ENCODE measurements at places on chromosomes 4 and X.

GRCh38 chr4:89161841-89162240 is 50.5 kb downstream of the TIGD2 start:
- DNase-seq, result no peak

DNA sequence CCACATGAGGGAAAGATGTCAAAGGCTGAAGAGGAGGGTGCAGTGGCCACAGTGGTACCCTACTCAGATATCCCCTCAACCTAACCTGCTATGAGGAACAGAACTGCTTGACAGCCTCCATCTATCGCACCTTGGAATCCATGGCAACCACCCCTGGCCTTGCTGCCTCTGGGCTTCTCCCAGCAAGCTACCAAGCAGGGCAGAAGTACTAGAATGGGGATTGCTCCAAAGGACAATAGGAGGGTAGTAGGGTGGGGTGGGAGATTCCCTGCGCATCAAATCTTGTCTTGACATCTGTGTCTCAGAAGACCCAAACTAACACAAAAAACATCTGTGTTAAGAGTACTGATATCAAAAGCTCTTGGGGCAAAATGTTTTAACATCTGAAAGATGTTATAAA is 118.2 kb downstream of the FBXW7 start:
- DNase-seq, result no peak

- no peak for DNase-seq
Measured at GRCh38 chr4:176583278-176583677, 209.4 kb downstream of the VEGFC start.

DNA sequence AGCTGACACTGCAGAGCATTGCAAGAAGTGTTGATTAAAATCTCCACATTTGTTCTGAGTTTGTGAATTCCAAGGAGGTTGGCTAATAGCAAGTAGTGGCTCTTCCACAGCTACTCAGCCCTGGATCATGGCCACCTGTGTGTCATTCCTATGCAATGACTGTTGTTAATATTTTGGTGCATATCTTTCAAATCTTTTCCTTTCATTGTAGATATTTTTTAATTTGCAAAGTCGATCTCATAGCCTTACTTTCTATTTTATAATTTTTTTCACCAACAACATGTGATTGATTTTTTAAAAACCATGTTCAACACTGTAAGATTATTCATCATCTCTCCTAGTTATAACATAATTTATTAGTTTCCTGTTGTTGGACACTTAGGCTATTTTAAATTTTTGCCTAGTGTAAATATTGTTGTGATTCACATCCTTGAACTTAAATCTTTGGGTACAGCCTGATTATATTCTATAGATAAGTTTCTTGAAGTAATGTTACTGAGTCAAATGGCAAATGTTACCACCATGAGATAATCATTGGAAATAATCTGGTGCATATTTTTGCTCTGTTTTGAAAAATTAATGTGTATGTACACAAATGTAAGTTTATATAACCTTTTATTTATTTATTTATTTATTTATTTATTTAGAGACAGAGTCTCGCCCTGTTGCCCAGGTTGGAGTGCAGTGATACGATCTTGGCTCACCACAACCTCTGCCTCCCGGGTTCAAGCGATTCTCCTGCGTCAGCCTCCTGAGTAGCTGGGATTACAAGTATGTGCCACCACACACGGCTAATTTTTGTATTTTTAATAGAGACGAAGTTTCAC is 17.1 kb upstream of the ARHGAP10 start:
- DNase-seq, result no peak

DNA sequence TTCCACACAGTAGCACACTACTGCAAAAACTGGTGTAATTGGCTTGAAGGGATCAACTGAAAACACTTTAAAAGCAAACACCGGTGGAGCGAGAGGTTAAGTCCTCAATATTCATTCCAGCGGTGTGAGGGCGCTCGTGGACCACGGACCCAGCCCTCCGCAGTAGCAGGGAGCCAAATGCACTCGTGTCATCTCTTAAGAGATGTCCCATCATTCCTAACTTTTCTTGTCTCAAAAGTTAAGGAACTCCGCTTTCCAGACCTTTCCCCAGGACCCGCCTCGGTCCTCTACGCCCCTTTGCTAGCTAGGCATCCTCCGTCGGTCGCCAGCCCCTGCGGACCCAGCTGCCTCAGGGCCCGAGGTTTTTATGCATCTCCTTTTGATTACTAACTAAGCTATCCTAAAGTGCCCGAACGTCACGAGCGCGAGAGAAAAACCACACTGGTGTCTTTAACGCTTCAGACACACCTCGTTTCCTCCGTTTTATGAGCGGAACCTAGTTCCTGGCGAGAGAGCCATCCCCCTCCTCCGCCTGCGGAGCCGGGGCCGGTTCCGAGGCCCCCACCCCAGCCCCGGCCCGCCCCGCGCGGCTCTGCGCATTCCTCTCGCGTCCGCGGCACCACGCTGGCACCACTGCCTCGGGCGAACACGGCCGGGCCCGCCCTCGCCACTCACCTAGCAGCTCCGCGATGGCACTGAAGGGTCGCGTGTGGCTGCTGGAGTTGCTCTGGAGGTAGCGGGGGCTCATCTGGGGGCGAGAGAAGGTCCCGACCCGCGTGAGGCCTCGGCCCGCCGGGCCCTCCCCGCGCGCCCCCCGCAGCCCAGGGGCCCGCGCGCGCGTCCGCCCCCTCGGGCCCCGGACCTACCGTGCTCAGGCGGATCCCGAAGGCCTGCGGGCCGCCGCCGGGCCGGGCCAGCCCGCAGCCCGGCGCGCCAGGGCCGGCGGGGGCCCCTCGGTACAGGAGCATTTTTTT is 723 bp downstream of the MORC4 start:
- no peak for DNase-seq

DNA sequence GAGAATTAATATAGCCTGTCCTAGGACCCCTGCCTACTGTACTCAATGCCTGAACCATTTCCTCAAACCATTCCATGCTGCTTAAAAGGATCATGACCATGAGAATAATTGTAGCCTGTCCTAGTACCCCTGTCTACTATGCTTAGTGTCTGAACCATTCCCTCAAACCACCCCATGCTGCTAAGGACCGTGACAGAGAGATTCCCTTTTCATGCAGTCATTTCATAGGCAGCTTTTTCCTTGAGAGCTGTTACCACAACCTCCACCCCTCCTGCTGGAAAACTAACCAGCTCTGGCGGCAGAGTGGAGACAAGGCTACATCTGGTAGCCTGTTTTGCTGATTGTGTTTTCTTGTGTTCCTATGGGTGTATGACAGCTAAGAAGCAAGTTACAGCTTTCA is 174.9 kb upstream of the SMARCAD1 start:
- no peak for DNase-seq

- no peak for DNase-seq
Measured at GRCh38 chr4:36747277-36748129, 466.1 kb downstream of the DTHD1 start.

- DNase-seq, result no peak
Measured at GRCh38 chr4:15235135-15235534, 192.7 kb upstream of the C1QTNF7 start.

- no peak for DNase-seq
Measured at GRCh38 chr4:67126570-67126969, 418.7 kb downstream of the CENPC start.

DNA sequence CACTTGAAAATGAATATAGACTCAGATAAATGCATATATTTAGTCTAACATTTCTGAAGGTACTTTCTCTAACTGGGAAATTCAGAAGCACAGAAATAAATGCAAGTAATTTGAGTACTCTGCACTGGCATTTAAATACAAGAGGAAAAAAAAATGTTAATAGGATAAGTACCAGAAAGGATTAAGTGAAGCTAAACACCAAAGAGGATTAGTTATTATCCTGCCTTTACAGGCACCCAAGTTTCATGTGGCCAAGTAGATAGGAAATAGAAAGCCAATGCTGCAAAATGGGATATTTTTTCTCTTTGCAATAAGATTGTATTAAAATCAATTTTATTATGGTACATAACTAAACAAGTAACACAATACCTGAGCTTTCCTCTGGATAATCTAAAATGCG is 762.5 kb downstream of the PCDH7 start:
- DNase-seq, result no peak

DNA sequence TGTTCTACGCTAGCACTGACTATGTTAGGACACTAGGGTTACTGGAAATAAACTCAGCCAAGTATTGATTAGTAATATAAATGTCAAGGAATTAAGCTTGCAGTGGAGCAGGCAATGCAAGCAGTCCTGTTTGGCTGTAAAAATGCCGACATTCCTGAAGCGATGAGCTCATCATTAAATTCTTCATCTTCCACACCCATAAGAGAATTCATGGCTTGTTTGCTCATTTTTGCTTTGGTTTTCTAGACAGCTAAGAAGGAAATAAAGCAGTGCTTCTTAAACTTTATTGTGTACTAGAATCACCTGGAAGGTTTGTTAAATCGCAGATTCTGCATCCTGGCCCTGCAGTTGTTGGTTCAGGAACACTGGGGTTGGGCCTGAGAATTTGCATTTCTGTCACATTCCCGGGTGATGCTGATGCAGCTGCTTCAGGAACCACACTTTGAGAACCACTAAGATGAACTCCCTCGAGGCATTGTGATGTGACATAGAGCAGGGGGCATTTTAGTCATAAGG is 17.8 kb downstream of the ANXA3 start:
- DNase-seq, result no peak

GRCh38 chr4:75876218-75876617 is 26.0 kb downstream of the PPEF2 start:
- no peak for DNase-seq

GRCh38 chr4:132108784-132109183 is 1040.3 kb upstream of the PCDH10 start:
- no peak for DNase-seq

DNA sequence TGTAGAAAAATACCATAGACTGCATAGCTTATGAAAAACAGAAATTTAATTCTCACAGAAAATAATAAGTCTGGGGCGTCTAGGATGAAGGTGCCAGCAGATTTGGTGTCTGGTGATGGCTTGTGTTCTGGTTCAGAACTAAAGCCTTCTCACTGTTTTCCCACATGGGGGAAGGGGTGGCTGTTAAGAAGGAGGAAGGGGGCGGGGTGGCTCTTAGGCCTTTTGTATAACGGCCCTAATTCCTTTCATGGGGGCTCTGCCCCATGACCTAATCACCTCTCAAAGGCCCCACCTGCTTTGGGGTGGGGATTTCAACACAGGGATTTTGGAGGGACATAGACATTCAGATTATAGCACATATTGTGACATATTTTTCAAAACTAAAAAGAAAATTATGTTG is 173.2 kb upstream of the TECRL start:
- DNase-seq, result no peak

DNA sequence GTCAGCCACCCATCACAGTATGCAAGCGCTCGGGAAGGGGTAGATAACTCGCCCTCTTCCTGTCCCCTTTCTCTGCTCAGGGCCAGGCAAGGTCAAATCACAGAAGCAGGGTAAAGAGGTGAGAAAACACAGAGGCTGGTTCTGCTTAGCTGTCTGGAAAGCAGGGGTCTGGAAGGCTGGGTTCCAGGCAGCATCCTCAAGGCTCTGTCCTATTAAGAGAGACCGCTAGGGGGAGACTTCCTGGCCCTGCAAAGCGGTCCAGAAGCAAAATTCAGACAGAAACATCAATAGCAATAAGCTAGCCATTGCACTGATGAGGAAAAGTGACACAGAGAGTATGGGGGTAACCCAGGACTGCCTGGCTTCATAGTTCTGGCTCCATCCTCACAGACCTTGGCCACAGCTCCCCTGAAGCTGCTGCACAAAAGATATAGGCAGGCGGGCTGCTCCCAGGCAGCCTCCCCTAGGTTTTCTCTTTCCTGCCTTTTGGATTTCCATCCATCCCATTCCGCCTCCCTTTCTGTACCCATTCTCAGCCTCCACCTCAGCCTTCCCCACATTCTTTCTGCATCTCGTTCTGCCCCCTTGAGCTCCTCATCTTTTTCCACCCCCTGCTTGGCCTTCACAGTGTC is 308.5 kb downstream of the EVC2 start:
- no peak for DNase-seq

GRCh38 chrX:30793767-30794103 is 95.3 kb downstream of the TAB3 start:
- no peak for DNase-seq

DNA sequence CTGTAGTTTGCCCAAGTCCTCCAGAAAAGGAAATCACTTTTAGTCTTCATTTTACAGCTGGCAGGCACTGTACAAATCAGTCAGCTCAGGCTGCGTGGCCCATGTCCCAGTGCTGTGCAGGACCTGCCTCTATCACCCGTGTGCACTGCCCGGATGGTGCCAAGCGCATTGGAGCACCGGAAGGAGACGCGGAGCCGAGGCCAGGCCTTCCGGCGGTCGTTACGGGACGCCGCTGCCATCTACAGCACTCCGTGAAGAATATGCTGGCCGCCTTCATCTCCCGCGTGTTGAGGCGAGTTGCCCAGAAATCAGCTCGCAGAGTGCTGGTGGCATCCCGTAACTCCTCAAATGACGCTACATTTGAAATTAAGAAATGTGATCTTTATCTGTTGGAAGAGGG is at the start of gene PDHA2:
PDHA2 (plus strand) TSS at position 203 of the 400 bp plus-strand sequence; CDS start at position 261, 58 bp downstream.
- no peak for DNase-seq

DNA sequence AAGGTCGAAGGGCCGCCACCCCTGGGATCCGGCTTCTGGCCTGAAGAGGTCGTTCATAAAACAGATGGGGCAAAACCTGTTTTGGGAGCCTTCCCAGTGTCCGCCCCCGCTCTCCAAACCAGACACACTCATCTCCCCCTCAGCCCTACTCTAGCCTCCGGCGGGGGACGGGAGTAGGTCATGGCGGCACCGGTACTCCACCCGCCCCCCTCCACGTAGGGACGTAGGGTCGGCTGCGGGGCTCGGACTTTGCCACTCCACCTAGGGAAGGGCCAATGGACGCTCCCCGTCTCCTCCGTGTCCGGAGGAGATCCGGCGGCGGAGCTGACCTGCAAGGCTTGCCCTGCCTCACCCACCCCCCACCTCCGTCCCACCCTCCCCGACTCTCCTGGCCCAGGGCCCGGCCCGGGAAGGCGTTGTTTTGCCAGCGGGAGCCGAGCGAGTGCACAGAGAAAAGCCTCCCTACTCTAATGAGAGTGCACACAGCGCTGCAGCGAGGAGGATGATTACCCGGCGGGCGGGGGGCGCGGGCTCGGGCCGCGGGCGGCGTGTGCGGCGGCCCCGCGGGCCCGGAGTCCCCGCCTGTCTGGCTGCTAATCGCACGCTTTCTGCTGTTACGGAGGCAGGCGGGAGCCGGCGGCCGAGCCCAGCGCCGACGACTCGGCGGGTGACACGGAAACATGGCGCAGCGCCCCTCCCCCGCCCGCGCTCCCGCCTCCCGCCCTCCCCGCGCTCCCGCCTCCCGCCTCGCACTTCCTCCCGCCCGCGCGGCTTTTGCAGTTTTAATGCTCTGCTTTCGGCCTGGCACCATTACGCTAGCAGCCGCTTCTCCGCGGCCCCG is 8.3 kb upstream of the BCOR start:
- no peak for DNase-seq

DNA sequence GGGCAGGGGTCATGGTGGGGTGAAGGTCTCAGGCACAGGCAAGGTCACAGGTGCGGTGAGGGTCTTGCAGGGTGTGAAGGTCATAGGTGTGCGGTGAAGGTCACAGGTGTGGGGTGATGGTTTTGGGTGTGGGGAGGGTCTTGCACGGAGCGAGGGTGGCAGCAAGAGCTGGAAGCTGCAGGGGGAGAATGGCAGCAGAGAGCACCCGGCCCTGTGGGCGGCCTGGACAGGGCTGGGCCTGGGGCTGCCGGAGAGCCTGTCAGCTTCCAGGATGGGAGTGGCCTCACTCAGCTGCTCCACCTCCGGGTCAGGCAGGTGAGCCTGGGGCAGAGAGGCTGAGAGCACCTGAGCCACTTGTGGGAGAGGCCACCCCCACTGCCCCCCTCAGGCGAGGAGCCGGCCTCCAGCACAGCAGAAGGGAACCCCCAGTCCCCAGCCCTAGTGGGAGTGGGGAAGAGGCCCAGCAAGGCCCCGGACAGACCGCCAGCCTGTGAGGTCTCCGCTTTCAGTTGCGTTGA is 1.5 kb downstream of the MSANTD1 start:
- DNase-seq, result no peak

All from GM12864 (cell line).